ENCODE measurements at places on chromosomes 1 and 21.

DNA sequence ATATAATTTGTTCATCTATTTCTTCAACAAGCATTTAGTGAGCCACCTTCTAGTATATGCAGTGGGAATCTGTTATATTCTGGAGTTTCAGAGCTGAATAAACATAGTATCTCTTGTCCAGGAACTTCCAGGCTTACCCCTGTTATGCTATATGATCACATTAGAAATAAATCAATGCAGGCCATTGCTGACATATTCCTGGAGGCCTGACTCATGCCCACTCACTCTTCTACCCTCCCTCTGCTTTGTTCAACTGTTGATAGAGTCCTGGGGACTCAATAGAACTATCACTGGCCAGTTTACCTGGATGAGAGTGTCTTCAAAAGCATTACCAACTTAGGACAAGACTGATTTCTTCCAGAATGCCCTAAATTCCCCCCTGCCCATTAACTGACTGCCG, 29.3 kb upstream of the SRSF10 start:
- DNase-seq = no peak

DNA sequence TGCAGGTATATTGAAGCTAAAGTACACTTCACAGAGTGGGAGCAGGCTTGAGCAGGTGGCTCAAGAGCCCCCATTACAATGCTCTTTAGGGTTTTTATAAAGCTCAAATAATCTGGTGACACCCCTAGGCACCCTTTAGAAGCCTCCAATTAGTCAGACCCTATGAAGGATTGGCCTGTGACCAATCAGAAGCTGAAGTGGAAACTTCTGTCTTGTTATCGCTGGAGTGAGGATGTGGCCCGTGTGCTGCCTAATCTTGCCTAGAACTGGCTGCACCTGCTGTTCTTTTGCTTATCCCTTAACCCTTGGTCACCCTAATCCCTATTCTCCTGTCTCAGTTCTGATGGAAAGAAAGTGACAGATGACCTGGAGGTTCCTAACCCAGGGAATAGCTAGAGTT, 70.8 kb upstream of the ABCG1 start:
- DNase-seq = no peak

DNA sequence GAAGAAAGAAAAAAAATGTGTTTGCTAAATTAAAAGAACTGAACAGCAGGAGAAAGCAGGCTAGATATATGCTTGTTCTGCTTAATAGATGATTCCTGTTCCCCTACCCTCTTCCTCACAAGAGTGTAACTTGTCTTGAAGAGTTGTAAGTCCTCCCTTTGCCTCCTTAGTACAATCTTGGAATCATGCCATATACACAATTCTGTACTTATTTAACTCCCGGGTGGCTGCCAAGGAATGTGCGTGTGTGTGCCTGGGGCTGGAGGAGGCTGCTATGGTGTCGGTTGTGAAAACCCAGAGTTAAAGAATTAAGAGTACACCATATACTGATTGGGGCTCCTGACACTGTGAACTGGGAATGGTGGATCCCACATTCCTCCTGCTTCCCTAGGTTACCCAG, 194.2 kb downstream of the SIPA1L2 start:
- no peak for DNase-seq

DNA sequence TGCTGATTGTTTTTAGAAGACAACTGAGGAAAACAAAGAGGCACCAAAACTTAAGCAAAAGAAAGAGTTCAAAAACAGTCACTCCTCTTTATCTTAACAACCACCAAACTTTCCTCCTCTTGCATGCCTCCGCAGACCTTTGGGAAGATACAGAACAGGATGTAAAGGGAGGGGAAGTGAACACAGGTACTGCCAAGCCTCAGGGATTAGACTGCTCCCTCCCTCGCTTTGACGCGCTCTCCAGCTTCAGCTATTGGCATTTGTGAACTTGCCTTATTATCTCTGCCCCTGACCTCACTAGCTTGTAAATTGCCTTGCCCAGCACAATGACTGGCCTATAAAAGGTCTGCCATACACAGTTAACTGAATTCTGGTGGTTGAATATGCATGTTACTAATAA, 4.8 kb upstream of the SRP9 start:
- DNase-seq = no peak

DNA sequence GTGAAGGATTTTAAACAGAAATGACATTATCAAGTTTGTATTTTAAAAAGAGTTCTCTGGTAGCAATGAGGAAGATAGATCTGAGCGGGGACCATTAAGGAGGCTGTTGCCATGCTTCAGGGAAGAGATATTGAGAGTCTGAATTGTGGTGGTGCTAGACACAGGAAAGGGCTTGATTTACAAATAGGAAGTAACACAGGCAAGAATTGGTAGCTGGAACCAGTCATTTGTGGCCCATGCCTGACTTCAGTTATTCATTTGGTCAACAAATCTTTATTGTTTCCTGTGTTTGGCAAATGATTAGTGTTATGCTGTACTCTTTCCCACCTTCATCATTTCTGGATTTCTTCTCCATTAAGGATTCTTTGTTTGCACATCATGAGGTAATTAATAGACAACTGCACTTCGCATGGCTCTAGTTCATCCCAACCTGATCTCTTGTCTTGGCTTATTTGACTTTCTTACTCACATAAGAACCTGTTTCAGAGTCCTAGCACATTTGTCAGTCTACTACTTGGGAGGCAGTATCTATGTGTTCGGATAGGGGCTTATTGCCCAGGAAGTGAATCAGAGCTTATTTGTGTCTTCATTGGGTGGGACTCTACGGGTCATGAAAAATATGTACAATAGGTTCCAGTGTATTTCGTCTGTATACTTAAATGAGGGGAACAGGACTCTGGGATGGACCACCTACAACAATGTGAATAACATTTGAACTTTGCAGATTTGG, 32.3 kb downstream of the EEIG2 start:
- DNase-seq = no peak

GRCh38 chr21:41234569-41234968, 66.6 kb downstream of the BACE2 start:
- DNase-seq = no peak

DNA sequence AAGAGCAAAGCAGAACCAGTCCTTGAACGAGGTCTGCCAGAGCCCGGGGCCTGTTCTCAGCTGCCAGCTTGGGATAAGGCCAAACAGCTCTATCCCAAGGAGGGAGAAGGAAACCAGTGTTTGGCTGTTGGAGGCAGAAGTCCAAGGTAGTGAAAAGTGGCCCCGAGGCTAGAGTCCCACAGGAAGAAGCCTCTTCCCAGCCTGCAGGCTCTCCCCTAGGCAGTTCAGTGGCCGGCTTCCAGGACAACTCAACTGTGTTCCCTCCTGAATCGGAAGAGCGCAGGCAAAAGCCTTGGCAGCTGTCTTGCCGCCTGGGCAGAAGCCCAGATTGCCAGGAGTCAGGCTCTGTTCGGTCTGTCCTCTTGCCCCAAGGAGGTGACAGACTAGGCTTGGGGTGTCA, 19.3 kb downstream of the QSOX1 start:
- DNase-seq = no peak

DNA sequence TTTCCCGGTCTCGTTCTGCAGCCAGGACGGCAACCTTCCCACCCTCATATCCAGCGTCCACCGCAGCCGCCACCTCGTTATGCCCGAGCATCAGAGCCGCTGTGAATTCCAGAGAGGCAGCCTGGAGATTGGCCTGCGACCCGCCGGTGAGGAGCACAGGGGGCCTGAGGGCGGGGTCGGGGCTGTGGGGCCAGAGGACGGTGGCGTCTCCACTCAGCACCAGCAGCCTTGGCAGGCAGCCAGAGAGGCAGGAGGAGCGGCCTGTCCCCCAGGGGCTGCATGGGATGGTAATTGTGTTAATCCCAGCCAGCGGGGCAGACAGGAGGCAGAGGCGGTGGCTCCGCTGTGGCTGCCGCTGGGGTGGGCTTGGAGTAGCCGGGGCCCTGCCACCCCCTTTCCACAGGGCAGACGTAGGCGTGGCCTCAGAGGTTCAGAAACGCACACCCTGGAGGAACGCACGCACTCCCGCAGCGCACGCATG, 12.1 kb downstream of the SAMD11 start:
- no peak for DNase-seq

GRCh38 chr1:240538776-240539430, 73.1 kb downstream of the GREM2 start:
- no peak for DNase-seq

DNA sequence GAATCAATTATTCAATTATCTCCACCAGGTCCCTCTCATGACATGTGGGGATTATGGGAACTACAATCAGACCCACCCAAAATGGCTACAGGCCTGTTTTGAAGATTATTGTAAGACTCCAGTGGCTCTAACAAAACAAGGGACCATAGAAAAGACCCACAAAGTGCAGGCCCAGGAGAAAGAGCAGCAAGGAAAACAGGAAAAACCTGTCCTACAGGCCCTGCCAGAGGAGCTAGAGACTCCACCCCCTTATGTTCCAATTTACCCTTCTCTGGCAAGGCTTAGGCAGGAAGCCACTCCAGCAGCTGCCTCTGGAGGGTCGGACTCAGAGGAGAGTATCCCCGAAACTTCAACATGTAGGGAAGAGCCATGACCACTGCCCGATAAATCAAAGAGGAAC, 96.5 kb downstream of the LIPI start:
- DNase-seq = no peak

DNA sequence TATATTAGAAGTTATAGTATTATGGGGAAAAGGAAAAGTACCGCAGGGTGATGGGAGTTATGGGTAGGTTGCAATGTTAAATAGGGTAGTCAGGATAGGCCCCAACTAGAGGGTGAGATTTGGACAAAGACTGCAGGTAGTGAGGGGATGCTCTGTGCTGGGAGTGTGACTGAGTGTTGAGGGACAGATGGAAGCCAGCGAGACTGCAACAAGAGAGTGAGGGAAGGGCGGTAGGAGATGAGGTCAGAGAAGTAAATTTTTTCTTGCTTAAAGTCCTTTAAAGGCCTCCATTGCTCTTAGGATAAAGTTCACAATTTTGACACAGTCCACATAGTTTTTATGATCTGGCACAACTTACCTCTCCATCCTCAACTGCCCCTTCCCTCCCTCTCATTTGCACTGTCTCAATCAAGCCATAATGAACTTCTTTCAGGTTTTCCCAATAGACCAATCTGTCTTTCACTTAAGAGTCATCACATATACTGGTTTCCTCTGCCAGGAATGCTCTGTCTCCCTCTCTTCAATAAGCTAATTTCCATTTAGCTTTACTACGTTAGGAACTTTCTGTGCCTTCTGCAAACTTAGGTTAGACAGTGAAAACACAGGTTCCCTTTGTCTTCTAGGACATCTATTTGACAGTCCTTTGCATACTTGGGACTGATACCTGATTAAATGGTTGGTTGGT, 237.7 kb upstream of the CACYBP start:
- DNase-seq = no peak

DNA sequence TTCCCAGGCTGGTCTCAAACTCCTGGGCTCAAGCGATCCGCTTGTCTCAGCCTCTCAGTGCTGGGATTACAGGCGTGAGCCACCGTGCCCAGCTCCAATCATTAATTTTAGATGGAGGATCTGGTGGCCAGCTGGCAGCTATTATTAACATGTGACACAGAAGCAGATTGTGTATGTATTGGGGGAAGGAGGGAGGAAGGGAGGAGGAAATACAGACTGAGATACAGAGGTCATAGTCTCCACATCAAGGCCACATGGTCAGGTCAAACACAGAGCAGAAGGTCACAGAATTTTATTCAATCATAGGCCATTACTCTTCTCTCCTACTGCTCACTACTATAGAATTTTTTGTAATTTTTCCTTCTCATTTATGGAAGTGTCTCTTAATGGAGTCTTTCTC, 57.9 kb upstream of the ADORA3 start:
- no peak for DNase-seq

- no peak for DNase-seq
Observed at GRCh38 chr1:36864182-36864822, 170.0 kb downstream of the GRIK3 start.

DNA sequence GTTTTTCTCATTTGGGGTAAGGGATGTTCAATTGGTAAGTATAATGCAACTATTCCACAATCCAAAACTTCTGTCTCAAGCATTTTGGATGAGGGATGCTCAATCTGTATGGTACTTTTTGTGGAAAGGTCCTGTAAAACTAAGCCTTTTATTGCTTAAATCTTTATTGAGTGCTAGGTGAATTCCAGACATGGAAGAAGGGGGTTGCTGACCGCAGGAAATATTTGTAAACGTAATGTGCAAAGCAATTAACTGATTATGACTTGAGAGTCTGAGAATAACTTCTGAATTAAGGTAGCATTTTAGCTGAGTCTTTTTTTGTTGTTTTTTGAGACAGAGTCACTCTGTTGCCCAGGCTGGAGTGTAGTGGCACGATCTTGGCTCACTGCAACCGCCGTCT, 3.1 kb downstream of the AKIRIN1 start:
- DNase-seq = no peak

- no peak for DNase-seq
Observed at GRCh38 chr1:26994020-26994786, 711 bp downstream of the TRNP1 start.

- no peak for DNase-seq
Observed at GRCh38 chr1:22457836-22458235, 6.2 kb downstream of the ZBTB40 start.

DNA sequence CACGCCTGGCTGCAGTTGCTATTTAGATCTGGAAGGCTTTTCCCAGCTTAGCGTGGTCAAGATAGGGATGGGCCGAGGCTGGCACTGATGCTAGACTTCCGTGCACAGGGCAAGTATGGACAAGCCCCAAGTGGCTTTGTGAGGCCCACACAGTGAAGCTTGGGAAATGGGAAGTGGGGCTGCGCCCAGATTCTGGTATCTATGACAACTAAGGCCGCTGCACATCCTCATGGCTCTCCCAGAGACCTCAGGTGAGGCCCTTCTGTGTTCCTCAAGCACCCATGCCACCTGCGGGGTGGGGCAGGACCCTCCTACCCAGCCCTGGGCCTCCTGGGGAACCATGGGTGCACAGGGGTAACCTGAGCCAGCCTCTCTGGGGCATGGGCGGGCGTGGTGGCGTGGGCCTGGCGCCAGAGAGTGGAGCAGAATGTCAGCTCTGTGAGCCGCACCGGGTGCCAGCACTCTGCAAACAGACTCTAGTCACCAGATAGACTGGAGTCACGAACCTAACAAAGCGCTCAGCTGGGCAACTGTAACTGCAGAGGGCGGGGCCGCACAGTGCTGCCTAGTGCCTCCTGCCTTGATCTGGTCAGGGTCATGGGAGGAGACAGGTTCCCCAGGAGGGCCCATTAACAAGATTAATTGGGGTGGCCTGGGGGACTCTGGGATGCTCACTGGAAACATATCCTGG, 46.4 kb downstream of the ELF3 start:
- no peak for DNase-seq

GRCh38 chr1:50936321-50936720, 23.7 kb downstream of the FAF1 start:
- no peak for DNase-seq

- no peak for DNase-seq
Observed at GRCh38 chr1:35454616-35455015, 102.6 kb downstream of the KIAA0319L start.
